ENCODE measurements at places on chromosomes 12 and 14. TPM values are rescaled to one million over a fixed set of nuclear protein-coding genes. Genes with fewer than 3 reads are reported as not detected.

- no peak for DNase-seq
- H3K27ac ChIP-seq, result no peak overlapping the region
- H3K4me3 ChIP-seq, result no peak overlapping the region
- H3K4me1 ChIP-seq, result no peaks in the 10 kb centered on the region
Measured at GRCh38 chr12:96242597-96242996, 48.4 kb downstream of the ELK3 start.

- H3K4me1 ChIP-seq, result no peaks in the 10 kb centered on the region
- H3K36me3 ChIP-seq, result no peaks in the 10 kb centered on the region
- no peak for DNase-seq
- H3K27me3 ChIP-seq, result no peaks in the 10 kb centered on the region
- no peak overlapping the region for H3K27ac ChIP-seq
Measured at GRCh38 chr14:98924046-98924445, 348.0 kb downstream of the BCL11B start.

DNA sequence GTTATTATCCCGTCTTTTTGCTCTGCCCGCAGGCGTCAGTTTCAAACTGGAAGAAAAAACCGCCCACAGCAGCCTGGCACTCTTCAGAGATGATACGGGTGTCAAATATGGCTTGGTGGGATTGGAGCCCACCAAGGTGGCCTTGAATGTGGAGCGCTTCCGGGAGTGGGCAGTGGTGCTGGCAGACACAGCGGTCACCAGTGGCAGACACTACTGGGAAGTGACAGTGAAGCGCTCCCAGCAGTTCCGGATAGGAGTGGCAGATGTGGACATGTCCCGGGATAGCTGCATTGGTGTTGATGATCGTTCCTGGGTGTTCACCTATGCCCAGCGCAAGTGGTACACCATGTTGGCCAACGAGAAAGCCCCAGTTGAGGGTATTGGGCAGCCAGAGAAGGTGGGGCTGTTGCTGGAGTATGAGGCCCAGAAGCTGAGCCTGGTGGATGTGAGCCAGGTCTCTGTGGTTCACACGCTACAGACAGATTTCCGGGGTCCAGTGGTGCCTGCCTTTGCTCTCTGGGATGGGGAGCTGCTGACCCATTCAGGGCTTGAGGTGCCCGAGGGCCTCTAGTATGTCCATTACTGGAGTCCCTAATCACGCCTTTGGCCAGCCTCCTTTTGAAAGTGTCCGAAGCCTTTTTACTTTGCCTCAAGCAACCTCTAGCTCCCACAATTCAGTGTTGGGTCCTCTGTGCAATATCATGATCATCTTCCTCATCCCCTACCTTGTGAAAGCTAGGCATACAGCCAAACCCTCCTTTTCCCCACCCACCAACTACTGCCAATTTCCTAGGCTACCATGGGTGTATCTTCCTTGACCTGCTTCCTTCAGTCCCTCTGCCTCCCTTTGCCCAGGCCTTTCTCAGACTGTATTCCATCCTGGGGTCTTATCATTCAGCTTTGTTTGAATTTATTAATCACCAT is 891 bp downstream of the SPRYD4 start:
- no peak for DNase-seq
- H3K36me3 ChIP-seq, result no peaks in the 10 kb centered on the region
- no peaks in the 10 kb centered on the region for H3K27me3 ChIP-seq

DNA sequence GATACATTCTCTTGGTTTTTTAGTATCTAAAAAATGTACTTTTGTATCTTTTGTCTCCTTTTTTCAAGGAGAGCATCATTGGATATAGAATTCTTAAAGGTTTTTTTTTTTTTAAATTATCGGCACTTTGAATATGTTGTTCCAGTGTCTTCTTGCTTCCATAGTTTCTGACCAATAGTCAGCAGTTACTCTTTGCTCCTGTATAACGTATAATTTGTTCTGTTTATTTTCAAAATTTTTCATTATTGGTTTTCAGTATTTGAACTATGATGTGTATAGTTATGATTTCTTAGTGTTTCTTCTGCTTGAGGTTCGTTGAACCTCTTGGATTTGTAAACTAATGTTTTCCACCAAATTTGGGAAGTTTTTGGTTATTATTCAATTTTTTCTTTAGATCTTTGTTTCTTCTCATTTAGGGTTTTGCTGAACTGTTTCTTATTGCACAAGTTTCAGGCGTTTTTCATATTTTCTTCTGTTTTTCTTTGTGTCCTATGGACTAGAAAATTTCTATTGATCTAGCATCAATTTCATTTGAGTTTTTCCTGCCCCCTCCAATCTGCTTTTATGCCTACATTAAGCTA is 93.9 kb downstream of the PLBD1 start:
- DNase-seq, result no peak
- no peaks in the 10 kb centered on the region for H3K27me3 ChIP-seq
- H3K27ac ChIP-seq, result no peak overlapping the region
- H3K4me3 ChIP-seq, result no peak overlapping the region

GRCh38 chr12:41205070-41205709 is 17.1 kb downstream of the PDZRN4 start:
- peak overlapping the region; percentile 25 for H3K4me3 ChIP-seq
- H3K36me3 ChIP-seq, result no peaks in the 10 kb centered on the region
- DNase-seq, result no peak
- no peaks in the 10 kb centered on the region for H3K27me3 ChIP-seq
- peak overlapping the region; percentile 75 for H3K27ac ChIP-seq
- H3K4me1 ChIP-seq, result no peaks in the 10 kb centered on the region

DNA sequence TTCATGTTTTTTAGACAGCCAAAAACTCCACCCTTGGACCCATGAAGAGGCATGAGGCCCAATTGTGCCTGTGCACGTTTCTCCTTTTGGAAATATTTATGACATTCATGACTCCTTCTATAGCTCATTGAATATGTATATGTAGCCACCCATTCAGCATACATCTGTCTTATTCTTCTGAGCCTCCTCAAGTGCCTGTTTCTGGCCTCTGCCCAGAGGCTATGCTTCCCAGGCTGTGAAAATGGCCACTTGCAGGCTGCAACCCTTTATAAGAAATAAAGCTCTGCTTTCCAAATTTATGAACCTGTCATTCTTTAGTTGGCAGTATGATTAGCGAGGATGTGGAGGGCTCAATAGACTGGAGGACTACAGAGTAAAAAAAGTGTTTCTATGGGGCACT is 35.3 kb downstream of the TSPAN19 start:
- no peaks in the 10 kb centered on the region for H3K4me1 ChIP-seq
- H3K36me3 ChIP-seq, result no peaks in the 10 kb centered on the region
- DNase-seq, result no peak
- no peak overlapping the region for H3K27ac ChIP-seq

GRCh38 chr14:67345583-67345982 is 14.0 kb downstream of the ATP6V1D start:
- peaks cover 3% of the 10 kb centered on the region for H3K36me3 ChIP-seq
- H3K4me3 ChIP-seq, result no peak overlapping the region
- no peaks in the 10 kb centered on the region for H3K27me3 ChIP-seq
- DNase-seq, result no peak
- H3K27ac ChIP-seq, result no peak overlapping the region
- no peaks in the 10 kb centered on the region for H3K4me1 ChIP-seq

- no peak for DNase-seq
- no peak overlapping the region for H3K4me3 ChIP-seq
Measured at GRCh38 chr12:91224401-91224800, 41.8 kb upstream of the DCN start.

DNA sequence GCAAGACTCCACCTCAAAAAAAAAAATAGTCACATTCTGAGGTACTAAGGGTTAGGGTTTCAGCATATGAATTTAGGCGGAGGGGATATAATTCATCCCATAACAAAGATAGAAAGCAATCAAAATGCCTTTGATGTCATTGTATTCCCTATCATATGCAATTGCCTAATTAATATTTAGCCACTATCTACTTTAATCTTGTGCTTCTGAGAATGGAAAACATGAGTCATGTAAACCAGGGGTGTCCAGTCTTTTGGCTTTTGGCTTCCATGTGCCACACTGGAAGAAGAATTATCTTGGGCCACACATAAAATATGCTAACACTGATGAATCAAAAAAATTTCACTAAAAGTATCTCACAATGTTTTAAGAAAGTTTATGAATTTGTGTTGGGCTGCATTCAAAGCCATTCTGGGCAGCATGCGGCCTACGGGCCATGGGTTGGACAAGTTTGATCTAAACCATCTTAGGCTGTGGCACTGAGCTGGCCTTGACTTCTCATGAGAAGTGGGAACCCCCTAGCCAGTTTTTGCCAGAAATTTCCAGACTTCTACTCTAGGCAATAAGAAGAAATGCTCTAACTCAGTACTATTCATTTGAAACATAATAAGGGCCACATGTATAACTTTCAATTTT is 219.8 kb downstream of the PTPRO start:
- no peak overlapping the region for H3K4me3 ChIP-seq
- peak; percentile 77 for DNase-seq
- H3K27ac ChIP-seq, result no peak overlapping the region
- H3K27me3 ChIP-seq, result no peaks in the 10 kb centered on the region
- no peaks in the 10 kb centered on the region for H3K36me3 ChIP-seq
- peaks cover 7% of the 10 kb centered on the region for H3K4me1 ChIP-seq

DNA sequence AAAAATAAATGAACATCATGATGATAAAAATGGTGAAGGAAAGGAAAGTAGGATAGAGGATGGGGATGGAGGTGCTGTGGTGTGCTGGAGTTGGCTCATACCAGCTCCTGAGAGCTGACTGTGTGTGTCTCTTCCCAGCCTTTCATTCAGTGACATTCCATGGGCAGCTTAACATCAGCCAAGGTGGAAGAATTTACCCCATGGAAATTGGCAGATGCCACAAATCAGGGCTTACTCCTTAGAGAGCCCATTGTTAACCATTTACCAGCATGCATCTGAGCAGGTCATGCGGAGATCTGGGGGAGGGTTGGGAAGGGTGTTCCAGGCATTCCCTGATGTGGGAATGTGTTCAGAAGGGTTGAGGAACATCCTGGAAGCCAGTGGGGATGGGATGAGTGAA is 164.7 kb upstream of the MYL2 start:
- H3K4me3 ChIP-seq, result no peak overlapping the region
- H3K27ac ChIP-seq, result no peak overlapping the region
- H3K4me1 ChIP-seq, result no peaks in the 10 kb centered on the region
- DNase-seq, result no peak
- H3K36me3 ChIP-seq, result no peaks in the 10 kb centered on the region

DNA sequence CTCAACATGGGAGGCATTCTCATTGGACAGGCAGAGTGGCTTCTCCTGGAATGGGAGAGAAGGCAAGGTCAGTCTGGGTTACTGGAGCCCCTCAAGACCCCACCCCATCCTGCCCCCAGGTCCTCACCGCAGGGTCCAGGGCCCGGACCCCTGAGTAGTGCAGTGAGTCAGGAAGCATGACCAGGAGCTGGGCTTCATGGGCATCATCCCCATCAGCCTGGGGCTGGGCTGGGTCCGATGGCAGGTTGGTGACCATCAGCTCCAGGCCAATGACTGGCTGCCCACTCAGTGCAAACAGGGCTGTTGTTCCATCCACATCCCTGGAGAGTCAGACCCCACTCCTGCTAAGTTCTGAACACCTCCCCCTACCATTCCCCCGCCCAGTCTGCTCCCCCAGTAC is 13.1 kb downstream of the ITGA7 start:
- no peak overlapping the region for H3K27ac ChIP-seq
- peak; percentile 37 for DNase-seq
- H3K4me1 ChIP-seq, result no peaks in the 10 kb centered on the region
- no peak overlapping the region for H3K4me3 ChIP-seq
- no peaks in the 10 kb centered on the region for H3K27me3 ChIP-seq

DNA sequence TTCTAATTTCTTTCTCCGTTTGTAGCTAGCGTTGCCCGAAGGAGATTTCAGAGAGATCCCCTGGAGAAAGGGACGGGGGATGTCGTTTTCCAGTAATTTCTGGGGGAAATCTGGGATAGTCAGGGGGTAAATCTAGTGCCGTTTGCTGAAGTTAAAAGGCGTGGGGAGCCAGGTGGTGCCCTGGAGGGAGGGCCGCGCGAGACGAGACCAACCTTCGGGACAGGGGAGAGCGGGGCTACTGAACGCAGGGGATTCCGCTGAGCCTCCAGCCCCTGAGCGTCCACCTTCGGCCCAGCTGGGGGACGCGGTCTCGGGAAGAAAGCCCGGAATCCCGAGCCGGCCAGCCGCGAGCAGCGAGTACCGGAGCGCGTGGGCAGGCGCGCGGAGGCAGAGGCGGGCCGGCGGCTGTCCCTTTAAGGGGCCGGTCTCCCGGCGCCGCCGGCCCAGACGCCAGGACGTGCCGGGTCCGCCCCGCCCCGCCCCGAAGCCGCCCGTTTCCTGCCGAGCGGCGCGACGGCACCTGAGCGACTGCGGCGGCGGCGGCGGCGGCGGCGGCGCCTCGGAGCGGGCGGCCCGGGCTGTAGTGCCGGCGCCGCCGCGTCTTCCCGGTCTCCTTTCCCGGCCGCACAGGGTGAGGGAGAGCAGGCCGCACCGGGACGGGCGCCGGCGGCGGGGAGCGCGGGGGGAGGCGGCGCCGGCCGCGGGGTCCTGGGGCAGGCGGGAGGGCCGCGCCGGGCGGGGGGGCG is at the start of gene KTN1:
Gene KTN1, plus strand, starts transcription at position 484 of the 746 bp plus-strand sequence. CDS start 31,842 bp downstream, outside the sequence.
- peak; percentile 94 for DNase-seq
- peak within 1 kb of the TSS; percentile 92 for H3K27ac ChIP-seq
- peak within 1 kb of the TSS; percentile 88 for H3K4me3 ChIP-seq
- no peaks in the 10 kb centered on the region for H3K36me3 ChIP-seq
- H3K4me1 ChIP-seq, result peaks cover 4% of the 10 kb centered on the region
- no peaks in the 10 kb centered on the region for H3K27me3 ChIP-seq

The TMED8 gene
- 9.4 TPM for total RNA-seq

All from aorta (tissue), 5 donors.